Testis (tissue), 5 donors: ENCODE measurements at places on chromosomes 6 and 20.

GRCh38 chr6:123940551-123940950 is 136.9 kb downstream of the NKAIN2 start:
- no peak overlapping the region for H3K27ac ChIP-seq
- no peak overlapping the region for H3K4me3 ChIP-seq
- DNase-seq, result no peak
- no peaks in the 10 kb centered on the region for H3K36me3 ChIP-seq

GRCh38 chr6:86963352-86963751 is 26.0 kb downstream of the HTR1E start:
- H3K4me3 ChIP-seq, result no peak overlapping the region
- no peak overlapping the region for H3K27ac ChIP-seq
- H3K27me3 ChIP-seq, result no peaks in the 10 kb centered on the region
- H3K36me3 ChIP-seq, result no peaks in the 10 kb centered on the region

- H3K4me3 ChIP-seq, result no peak overlapping the region
- no peaks in the 10 kb centered on the region for H3K4me1 ChIP-seq
- no peaks in the 10 kb centered on the region for H3K36me3 ChIP-seq
- no peaks in the 10 kb centered on the region for H3K27me3 ChIP-seq
- DNase-seq, result no peak
Observed at GRCh38 chr6:33880766-33881165, 77.0 kb upstream of the MLN start.

GRCh38 chr6:113540466-113540865 is 316.7 kb upstream of the MARCKS start:
- no peak for DNase-seq
- H3K4me1 ChIP-seq, result no peaks in the 10 kb centered on the region
- H3K36me3 ChIP-seq, result no peaks in the 10 kb centered on the region
- H3K27me3 ChIP-seq, result no peaks in the 10 kb centered on the region
- no peak overlapping the region for H3K4me3 ChIP-seq
- H3K27ac ChIP-seq, result no peak overlapping the region

DNA sequence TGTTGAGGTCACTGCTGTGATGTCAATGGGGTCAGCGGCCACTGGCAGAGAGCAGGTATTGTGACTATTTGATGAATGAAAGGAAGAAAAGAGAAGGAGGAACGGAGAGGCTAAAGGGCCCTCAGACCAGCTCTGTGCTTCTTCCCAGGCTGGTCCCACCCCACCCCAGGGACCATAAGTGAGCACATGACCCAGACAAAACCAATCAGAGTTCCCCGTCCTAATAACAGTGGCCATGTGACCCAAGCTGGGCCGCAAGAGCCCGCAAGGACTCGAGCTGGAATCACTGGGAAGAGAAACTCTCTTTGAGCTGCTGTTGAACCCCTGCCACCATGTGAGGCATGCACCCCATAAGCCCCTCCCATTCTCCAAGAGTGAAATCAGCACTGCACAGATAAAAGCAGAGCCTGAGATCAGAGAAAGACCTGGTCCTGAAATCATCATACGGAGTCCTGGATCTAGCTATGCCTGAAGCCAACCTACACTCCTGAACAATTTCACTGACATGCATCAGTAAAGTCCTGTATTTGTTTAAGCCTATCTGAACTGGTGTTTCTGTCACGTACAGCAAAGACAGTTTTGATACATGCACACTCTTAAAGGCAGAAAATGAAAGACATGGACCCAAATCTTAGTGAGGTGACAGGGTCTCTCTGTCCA is 90.2 kb downstream of the PREX1 start:
- no peak overlapping the region for H3K27ac ChIP-seq
- DNase-seq, result no peak
- H3K36me3 ChIP-seq, result no peaks in the 10 kb centered on the region
- peaks cover 3% of the 10 kb centered on the region for H3K4me1 ChIP-seq
- H3K27me3 ChIP-seq, result no peaks in the 10 kb centered on the region

DNA sequence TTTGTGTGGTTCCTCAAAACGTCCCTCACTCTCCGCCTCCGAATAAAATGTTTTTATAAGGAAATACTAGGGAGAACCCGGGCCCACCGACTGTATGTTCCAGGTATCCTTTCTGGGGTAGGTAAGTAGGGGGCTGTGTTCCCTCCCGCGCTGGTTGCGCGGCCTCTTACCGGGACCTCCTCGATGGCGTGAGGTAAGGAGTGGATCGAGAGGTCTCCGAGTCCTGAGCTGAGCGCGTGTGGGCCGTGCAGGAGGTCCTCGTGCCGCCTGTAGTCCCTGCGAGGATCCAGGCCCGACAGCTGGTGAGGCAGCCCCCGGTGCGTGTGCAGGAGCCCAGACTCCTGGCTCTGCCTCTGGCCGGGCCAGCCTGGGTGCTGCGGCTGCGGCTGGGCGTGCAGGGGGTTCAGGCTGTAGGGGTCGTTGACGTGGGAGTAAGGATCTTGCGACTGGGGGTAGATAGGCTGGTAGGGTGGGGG is 5.1 kb downstream of the TFAP2A start:
- H3K27ac ChIP-seq, result no peak overlapping the region
- no peak overlapping the region for H3K4me3 ChIP-seq

- no peaks in the 10 kb centered on the region for H3K36me3 ChIP-seq
- peak overlapping the region; percentile 58 for H3K27ac ChIP-seq
- peak; percentile 14 for DNase-seq
- H3K4me3 ChIP-seq, result peak overlapping the region; percentile 30
Observed at GRCh38 chr6:170136541-170137175, 154.2 kb downstream of the DLL1 start.

DNA sequence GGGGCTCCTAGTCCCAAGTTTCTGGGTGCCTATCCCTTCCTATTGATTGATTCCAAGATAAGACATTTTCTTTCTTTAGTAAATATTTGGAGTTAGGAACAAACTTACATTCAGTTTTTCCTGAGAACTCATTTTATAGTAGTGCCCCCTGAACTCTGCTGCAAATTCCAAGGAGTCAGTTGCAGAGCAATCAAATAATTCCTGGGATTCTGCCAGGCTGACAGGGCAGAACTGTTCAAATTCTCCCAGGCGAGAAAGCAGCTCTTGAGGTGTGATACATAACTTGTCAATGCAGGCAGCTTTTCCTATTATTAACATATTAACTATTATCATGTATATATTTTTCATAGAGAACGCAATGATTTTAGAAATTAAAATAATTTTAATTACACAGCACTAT is 15.9 kb upstream of the ZBTB24 start:
- H3K4me3 ChIP-seq, result no peak overlapping the region
- no peak for DNase-seq
- no peak overlapping the region for H3K27ac ChIP-seq
- no peaks in the 10 kb centered on the region for H3K27me3 ChIP-seq

GRCh38 chr6:20033697-20034407 is 178.4 kb downstream of the MBOAT1 start:
- DNase-seq, result no peak
- no peaks in the 10 kb centered on the region for H3K27me3 ChIP-seq
- no peaks in the 10 kb centered on the region for H3K36me3 ChIP-seq
- no peak overlapping the region for H3K27ac ChIP-seq
- H3K4me3 ChIP-seq, result no peak overlapping the region
- H3K4me1 ChIP-seq, result no peaks in the 10 kb centered on the region

GRCh38 chr6:48826901-48827701 is 636.0 kb downstream of the MMUT start:
- no peak for DNase-seq
- no peak overlapping the region for H3K27ac ChIP-seq
- no peaks in the 10 kb centered on the region for H3K4me1 ChIP-seq
- no peaks in the 10 kb centered on the region for H3K27me3 ChIP-seq
- no peak overlapping the region for H3K4me3 ChIP-seq

- no peaks in the 10 kb centered on the region for H3K4me1 ChIP-seq
- no peak overlapping the region for H3K27ac ChIP-seq
- no peaks in the 10 kb centered on the region for H3K36me3 ChIP-seq
- no peak overlapping the region for H3K4me3 ChIP-seq
Observed at GRCh38 chr6:9439621-9440330, 975.1 kb downstream of the TFAP2A start.

DNA sequence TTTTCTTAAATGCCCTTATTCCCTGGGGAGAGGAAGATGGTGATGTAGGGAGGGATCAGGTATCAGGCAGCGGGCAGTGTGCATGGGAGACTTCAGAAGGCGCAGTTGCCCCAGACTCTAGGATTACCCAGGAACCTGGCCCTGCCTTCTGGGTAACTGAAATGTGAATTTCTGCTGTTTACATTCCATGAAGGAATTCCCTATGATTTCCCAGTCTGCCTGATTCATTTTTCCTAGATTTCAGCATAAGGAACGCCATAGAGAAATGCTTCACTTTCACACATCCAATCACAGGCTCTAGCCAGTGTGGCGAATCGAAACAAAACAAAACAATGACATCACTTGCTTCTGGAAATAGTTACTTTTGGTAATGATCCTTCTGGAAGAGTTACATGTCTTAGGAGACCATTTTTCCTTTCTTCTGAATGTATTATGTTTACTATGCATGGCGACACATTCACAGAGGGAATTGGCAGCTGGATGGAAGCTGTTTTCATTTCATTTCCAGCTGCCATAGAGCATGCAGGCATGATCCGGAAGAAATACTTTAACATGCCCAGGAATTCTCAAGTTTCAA is 33.3 kb downstream of the LRP11 start:
- no peaks in the 10 kb centered on the region for H3K4me1 ChIP-seq
- H3K4me3 ChIP-seq, result no peak overlapping the region
- no peaks in the 10 kb centered on the region for H3K36me3 ChIP-seq
- no peaks in the 10 kb centered on the region for H3K27me3 ChIP-seq
- no peak for DNase-seq

- no peaks in the 10 kb centered on the region for H3K27me3 ChIP-seq
- no peak for DNase-seq
- no peak overlapping the region for H3K4me3 ChIP-seq
- no peak overlapping the region for H3K27ac ChIP-seq
- no peaks in the 10 kb centered on the region for H3K36me3 ChIP-seq
- H3K4me1 ChIP-seq, result no peaks in the 10 kb centered on the region
Observed at GRCh38 chr20:20487811-20488210, 119.9 kb downstream of the INSM1 start.

DNA sequence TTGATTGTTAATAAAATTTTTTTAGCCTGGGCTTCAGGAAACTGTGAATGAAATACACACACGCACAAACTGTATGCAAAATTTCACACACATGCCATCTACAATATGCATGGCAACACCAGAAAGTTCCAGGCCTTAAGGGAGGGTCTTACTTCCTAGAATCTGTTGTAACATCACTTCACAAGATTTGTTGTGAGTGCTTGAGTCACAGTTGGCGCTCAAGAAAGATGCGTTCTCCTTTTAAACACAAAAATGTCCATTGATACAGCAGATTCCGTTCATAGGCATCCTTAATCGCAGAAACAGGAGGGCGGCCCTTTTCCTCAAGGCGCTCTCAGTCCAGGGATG is 485 bp upstream of the RTF2 start:
- H3K27ac ChIP-seq, result peak overlapping the region; percentile 53
- DNase-seq, result no peak
- no peaks in the 10 kb centered on the region for H3K27me3 ChIP-seq
- no peaks in the 10 kb centered on the region for H3K36me3 ChIP-seq
- H3K4me1 ChIP-seq, result peaks cover 9% of the 10 kb centered on the region
- peak overlapping the region; percentile 86 for H3K4me3 ChIP-seq

- no peaks in the 10 kb centered on the region for H3K27me3 ChIP-seq
- H3K27ac ChIP-seq, result no peak overlapping the region
- no peaks in the 10 kb centered on the region for H3K4me1 ChIP-seq
- H3K36me3 ChIP-seq, result no peaks in the 10 kb centered on the region
- H3K4me3 ChIP-seq, result no peak overlapping the region
- no peak for DNase-seq
Observed at GRCh38 chr6:147974376-147974775, 368.3 kb upstream of the SASH1 start.

DNA sequence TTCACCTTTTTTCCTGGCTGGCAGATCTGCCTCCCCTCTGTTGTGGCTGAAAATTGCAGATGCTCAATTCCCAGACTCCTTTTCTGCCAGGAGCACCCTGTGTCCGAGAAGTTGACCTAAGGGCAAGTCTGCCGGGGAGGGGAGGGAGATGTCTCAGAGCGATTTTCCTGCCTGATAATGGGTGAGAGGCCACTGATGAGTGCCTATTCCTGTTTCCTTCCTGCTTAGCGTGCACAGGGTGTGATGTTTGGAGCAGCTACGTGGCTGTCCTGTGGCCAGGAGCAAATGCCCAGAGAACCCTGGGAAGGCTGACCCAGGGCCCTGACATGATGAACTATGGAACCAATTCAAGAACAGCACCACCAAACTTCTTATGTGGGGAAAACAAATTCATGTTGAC is 22.5 kb downstream of the SOX4 start:
- H3K36me3 ChIP-seq, result no peaks in the 10 kb centered on the region
- no peaks in the 10 kb centered on the region for H3K27me3 ChIP-seq
- no peak overlapping the region for H3K4me3 ChIP-seq

- H3K27me3 ChIP-seq, result no peaks in the 10 kb centered on the region
- no peak for DNase-seq
- no peaks in the 10 kb centered on the region for H3K36me3 ChIP-seq
- peaks cover 61% of the 10 kb centered on the region for H3K4me1 ChIP-seq
- H3K27ac ChIP-seq, result peak overlapping the region; percentile 63
Observed at GRCh38 chr6:33610067-33610466, 11.1 kb upstream of the ITPR3 start.

- no peak for DNase-seq
- H3K27ac ChIP-seq, result no peak overlapping the region
- no peaks in the 10 kb centered on the region for H3K36me3 ChIP-seq
- H3K27me3 ChIP-seq, result no peaks in the 10 kb centered on the region
- no peaks in the 10 kb centered on the region for H3K4me1 ChIP-seq
Observed at GRCh38 chr20:9632991-9633390, 118.6 kb downstream of the LAMP5 start.

GRCh38 chr6:132101535-132101934 is 150.4 kb upstream of the CCN2 start:
- no peak overlapping the region for H3K4me3 ChIP-seq
- H3K27ac ChIP-seq, result no peak overlapping the region
- H3K4me1 ChIP-seq, result no peaks in the 10 kb centered on the region
- H3K27me3 ChIP-seq, result no peaks in the 10 kb centered on the region
- DNase-seq, result no peak

GRCh38 chr20:59820204-59821041 is 113.0 kb downstream of the SYCP2 start:
- H3K4me1 ChIP-seq, result no peaks in the 10 kb centered on the region
- H3K27me3 ChIP-seq, result no peaks in the 10 kb centered on the region
- H3K36me3 ChIP-seq, result no peaks in the 10 kb centered on the region
- H3K4me3 ChIP-seq, result no peak overlapping the region
- no peak overlapping the region for H3K27ac ChIP-seq
